ENCODE measurements at places on chromosomes 7 and 10. TPM values are rescaled to one million over a fixed set of nuclear protein-coding genes. Genes with fewer than 3 reads are reported as not detected.

Gene CALHM3
- total RNA-seq: 0.22 TPM

Gene TLL2
- 0.07 TPM for total RNA-seq

Gene PTF1A
- not detected for total RNA-seq

Gene TUBB8
- 0.15 TPM for total RNA-seq

Gene UPK3B
- 20.0 TPM for total RNA-seq

Gene AGR3
- not detected for total RNA-seq

Gene FAM25A
- total RNA-seq: not detected

Gene RAMP3
- not detected for total RNA-seq

Gene WNT16
- total RNA-seq: 1.6 TPM

Gene CACNA2D1
- total RNA-seq: 10.4 TPM

Gene POR
- 152 TPM for total RNA-seq
